ENCODE measurements at places on chromosomes 16 and 17.
A peak's percentile ranks its signal among the peaks of the same experiment; 100 is the strongest.

DNA sequence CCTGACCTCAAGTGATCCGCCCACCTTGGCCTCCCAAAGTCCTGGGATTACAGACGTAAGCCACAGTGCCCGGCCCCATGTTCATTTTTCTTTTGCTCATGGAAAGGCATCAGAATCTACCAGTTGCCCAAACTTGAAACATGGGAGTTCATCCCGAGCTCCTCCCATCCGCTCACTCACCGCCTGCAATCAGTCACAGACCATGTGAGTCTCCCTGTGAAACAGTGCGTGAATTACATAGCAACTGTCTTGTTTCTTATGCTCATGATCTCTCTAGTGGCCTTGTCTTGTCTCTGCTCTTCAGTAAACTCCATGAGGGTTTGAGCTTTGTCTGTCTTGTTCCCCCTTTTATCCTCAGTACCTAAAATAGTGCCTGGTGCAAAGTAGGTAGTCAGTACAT lies 52.1 kb upstream of the TNRC6A start:
- no peak for DNase-seq

- no peak for DNase-seq
Observed at GRCh38 chr17:42846594-42847280, 2.4 kb downstream of the AOC2 start.

- DNase-seq = no peak
Observed at GRCh38 chr16:73339821-73340220, 291.9 kb upstream of the ZFHX3 start.

DNA sequence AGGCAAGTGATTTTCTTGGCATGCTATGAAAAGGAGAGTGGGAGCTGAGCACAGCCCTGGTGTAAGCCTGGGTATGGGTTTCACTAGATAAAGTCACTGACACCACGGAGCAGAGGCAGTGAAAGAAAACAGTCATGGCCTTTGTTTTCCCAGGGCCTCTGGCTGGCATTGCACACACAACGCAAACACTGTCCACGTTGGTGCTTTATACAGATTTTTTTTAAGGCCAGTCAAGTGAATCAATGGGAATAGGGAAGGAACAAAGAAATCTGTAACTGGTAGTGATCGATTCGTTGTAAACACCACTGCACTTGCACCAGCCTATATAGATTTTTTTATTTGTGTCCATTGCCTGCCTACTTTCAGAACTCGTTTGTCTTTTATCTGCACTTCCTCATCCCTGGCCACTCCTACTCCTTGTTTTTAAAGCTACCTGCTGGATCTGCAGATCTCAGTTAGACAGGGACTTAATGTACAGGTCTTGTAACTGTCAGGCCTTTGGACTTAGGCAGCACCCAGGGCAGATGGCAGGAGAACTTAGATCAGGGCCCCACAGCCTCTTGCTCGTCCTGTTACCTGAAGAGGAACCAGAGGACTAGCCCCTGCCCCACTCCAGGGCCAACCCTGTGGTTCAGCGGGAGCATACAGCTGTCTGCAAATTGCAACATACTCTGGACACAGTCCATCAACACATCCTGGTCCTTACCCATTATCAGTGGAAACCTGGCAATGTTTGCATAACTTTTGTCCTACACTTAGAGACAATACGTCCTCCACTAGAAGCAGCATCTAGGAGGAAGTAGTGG lies 10.6 kb upstream of the TMIGD1 start:
- peak; percentile 85 for DNase-seq

DNA sequence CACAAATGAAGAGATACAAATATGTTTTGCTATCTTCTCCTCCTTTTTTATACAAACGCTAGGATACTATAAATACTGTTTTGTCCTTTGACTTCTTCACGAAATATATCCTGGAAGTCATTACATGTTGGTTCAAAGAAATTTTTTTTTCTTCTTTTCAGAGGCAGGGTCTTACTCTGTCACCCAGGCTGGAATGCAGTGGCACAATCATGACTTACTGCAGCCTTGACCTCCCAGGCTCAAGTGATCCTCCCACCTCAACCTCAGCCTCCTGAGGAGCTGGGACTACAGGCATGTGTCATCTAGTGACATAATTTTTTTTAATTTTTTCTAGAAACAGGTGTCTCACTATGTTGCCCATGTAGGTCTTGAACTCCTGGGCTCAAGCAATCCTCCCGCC lies 16.1 kb downstream of the CMC2 start:
- DNase-seq = no peak

GRCh38 chr17:28977659-28978355 lies 26.5 kb upstream of the PHF12 start:
- DNase-seq = no peak

- DNase-seq = no peak
Observed at GRCh38 chr16:89314357-89314756, 96.9 kb downstream of the ZNF778 start.

DNA sequence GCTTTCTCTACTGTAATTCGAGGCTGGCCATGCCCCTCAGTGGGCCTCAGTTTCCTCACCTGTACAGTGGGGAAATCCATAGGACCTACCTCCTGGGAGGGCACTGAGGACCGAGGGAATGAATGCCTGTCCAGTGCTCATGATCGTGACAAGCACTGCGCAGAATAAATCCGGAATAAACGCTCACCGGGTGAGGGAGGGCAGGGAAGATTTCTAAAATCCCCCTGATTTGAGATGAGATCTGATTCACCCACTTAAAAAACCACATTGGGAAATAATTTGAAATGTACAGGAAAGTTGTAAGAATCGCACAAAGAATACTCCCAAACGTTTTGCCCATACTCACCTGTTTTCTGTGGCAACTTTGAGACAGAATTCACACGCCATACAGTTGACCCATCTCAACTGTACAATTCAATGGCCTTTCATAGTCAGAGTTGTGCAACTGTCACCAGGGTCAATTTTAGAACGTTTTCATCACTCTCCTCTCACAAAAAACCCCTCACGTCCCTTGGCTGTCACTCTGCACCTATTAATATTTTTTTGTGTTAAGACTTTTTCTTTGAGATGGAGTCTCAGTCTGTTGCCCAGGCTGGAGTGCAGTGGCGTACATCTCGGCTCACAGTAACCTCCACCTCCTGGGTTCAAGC lies 49.8 kb downstream of the IRF8 start:
- DNase-seq = no peak

- peak; percentile 23 for DNase-seq
Observed at GRCh38 chr16:83552228-83552627, 255.6 kb upstream of the HSBP1 start.

- no peak for DNase-seq
Observed at GRCh38 chr16:76345163-76345661, 68.0 kb downstream of the CNTNAP4 start.

DNA sequence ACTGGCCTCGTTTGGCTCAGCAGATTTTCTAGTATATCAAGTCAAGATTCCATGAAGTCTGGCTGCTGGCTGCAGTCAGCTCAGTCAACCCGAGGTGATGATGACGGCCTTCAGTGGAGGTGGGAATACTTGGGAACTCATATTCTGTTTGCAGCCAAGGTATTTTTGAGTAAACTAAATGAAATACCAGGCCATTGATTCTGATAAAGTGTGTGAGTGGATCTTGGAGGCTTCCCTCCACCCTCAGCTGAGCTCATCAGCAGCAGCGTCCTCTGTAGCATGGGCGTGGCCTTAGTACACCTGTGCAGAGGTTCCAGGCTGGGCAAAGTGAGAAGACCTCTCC lies 22.0 kb upstream of the TACO1 start:
- DNase-seq = no peak

- no peak for DNase-seq
Observed at GRCh38 chr17:2060681-2061440, 6.0 kb downstream of the HIC1 start.

GRCh38 chr16:14186007-14186794 lies 115.1 kb downstream of the MRTFB start:
- DNase-seq = peak; percentile 76

DNA sequence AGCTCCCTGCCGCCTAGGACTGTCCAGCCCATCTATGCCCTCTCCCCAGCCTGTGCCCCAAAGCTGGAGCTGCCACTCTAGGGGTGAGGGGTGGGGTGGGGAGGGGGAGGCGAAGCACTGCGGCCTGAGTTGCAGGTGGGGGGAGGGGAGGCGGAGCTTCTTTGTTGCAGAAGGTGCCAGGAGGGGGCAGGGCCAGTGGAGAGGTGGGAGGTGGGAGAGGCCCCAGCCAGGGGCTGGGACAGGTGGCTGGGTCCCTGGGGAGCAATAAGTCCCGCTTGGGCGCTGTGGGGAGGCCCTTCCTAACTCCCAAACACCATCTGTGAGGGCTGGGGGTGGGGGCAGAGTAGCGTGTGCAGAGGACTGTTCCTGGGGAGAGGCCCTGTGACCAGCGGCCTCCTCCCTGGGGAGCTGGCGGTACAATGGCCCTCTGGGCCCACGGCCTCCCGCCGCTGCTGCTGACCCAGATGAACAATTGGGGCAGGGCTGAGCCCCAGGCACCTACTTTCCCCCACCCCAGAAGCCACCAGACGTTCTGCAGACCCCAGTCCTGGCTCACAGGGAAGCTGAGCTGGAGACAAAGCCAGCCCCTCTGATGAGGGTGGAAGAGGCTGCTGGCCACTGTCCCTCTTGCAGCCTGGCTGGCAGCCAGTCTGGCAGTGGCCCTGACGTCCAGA lies 2.2 kb upstream of the NTN3 start:
- no peak for DNase-seq

DNA sequence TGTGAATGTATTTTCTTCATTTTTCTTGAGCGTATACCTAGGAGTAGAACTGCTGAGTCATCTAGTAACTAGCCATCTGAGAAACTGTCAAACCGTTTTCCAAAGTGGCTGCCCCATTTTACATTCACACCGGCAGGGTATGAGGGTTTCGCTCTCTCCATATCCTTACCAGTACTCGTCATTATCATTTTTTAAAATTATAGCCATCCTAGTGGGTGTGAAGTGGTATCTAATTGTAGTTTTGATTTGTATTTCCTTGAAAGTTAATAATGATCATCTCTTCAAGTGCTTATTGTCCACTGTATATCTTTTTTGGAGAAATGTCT lies 6.0 kb downstream of the RNF157 start:
- DNase-seq = no peak

DNA sequence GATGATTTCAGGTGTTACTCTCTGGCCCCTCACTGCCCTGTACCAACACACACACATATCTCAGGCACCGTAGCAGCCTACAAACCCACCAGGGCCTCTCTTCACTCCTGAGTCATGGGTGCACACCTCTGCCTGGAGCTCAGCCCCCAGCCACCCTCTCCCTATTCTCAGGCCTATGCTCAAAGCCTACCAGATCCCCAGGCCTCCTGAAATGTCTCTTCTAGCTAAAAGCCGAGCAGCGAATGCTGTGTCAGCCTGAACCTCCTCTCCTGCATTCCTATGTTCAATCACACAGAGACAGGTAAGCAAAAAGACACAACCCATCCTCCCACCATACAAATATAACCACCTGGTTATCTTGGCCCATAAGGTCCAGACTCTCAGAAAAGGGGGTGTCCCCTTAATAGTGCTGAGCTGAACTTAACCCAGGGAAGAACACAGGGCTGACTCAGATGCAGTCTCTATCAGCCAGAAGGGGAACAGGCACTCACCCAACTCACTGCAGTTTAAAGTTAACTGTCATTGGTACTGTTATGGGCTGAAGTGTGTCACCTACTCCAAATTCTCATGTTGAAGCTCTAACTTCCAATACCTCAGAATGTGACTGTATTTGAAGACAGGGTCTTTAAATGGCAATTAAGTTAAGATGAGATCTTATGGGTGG lies 62.0 kb upstream of the TEKT3 start:
- DNase-seq = no peak

- no peak for DNase-seq
Observed at GRCh38 chr16:84931506-84931905, 79.8 kb downstream of the ZDHHC7 start.

- no peak for DNase-seq
Observed at GRCh38 chr17:30405161-30405560, 26.4 kb downstream of the CPD start.

GRCh38 chr17:33873201-33873617 lies 381.9 kb upstream of the CCL2 start:
- no peak for DNase-seq

DNA sequence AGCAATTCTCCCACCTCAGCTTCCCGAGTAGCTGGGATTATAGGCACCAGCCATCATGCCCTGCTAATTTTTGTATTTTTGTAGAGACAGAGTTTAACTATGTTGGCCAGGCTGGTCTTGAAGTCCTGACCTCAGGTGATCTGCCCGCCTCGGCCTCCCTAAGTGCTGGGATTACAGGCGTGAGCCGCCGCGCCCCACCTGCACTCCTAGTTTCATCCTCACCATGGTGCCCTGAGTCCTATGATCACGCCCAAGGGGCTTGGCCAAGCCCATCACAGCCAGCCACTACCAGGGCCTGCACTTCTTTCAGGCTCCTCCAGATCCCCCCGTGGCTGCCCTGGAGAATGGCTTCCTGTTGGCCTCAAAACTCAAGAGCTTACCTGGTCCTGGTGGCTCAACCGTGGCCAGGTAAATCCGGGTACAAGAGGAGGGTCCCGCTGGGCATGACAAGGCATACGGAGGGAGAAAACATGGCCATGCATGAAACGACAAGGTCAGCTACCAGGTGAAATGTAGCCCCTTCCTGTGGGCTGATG lies 20.4 kb upstream of the TFAP4 start:
- DNase-seq = no peak

GRCh38 chr17:2468270-2468669 lies 43.4 kb downstream of the METTL16 start:
- no peak for DNase-seq

DNA sequence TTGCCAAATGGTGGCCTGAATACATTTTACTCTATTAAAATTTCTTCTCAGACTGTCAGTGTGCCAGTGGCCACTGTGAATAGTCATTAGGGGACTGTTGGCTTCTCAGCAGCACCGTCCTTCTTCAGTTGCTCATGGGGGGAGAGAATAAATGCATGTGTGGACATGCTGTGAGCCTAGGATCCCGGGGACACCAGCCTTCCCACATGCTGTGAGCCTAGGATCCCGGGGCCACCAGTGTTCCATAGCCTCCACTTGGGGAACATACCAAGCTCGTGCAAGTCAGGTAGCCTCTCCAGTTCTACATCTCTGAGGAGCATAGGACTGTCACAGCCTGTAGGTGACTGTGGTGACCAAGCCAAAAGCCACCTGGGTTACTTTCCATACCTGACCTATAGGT lies 51.5 kb downstream of the BANP start:
- no peak for DNase-seq

- DNase-seq = no peak
Observed at GRCh38 chr16:86085161-86085611, 186.2 kb downstream of the IRF8 start.

Measured in foreskin melanocyte (primary cell).